NCI-H2081 treated with DMSO at 0.1 percent for 48 hours (cell line): ENCODE measurements at places on chromosomes 11 and 22.

DNA sequence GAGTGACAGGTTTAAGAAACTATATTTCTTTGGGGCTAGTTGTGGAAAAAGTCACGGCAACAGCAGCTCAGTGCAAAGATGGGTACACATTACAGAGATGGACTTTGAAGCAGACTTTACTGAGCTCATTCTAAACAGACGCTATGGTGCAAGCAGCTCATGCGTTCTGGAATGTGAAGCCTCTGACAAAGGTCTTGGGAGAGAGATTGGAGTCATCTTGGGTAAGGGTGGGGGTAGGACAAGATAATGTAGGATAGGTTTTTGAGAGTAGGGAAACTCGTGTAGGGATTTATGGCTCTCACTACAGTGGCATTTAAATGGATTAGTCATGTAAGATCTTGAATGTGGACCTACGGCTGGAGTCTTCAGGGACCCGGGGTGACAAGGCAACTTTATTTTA lies 36.2 kb upstream of the CLMP start:
- DNase-seq: no peak

DNA sequence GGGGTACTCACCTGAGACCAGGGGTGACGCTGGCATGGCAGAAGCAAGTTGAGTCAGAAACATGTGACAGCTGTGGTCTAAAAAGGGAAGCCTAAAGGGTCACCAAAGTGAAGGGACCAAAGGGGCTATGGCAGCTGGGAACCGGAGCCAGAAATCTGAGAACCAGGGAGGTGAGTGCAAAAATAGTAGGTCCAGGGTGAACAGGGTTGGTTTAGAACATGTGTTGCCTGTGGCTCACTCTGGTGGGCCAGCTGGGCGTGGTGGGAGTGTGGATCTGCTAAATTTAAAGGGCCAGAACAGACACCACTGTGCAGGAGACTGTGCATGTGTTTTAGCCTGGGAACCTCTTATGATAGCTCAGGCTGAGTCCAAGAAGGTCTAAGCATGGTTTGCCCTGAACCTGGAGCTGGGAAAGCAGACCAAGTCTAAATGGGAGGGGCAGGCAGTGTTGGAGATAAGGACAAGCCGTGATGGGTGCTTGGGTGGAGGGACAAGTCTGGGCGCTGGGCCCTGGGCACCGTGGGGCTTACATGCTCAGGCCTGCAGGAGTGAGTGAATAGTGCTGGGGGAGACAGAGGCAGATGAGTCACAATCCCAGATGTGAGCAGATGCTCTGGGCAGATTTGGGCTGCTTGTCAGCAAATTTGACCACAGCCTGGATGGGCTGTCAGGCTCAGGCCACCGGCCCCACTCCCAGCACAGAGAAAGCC lies 41.4 kb upstream of the ZBED5 start:
- no peak for DNase-seq

DNA sequence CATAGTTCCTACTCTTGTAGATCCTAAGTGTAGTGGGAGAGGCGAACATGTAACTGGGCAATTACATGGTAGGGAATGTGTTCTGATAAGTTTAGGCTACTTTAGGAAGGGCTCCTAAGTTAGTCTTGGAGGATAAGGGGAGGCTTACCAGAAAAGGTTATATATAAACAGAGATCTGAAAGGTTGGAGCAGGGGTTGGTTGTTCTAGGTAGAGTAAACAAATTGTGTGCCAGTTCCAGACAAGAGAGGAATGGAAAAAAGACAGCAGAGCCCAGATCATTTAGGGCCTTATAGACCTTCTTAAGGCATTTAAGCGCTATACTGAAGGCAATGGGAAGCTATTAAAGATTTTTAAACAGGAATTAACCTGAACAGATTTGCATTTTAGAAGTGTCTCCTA lies 74.4 kb downstream of the TRIM44 start:
- DNase-seq: no peak

DNA sequence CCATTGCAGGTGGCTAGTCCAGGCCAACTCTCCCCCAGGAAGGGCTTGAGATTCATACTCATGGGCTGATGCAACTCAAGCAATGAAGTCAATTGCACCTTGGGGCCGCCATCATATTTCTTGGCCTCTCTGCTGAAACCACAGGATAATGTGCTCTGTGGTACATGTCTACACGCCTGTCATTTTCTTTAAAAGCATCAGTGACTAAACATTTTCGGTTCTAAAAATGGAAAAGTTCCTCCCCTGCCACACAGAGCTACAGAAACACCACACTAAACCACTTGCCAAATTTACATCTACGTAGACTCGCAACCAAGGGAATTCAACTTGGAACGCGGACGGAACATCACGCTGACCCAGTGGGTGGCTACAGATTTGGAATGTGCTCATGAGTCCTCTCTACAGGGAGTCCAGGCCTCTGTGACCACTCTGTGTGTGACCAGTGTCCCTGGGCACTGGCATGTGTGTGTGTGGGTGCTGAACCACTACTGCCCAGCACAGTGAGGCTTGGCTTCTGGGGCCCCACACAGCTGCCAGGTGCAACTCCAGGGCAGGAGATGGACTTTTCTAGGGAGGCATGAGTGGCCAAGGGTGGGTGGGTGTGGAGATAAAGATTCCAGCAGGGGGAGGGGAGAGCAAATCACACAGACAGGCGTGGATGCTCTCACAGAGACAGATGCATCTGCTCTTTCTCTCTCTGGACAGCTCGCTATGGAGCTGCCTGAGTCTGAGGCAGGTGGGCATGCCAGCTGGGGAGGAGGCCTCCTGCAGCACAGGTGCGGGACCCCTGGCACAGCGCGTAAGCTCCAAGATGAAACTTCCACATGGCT lies 261.9 kb downstream of the CTTN start:
- DNase-seq: no peak

GRCh38 chr22:25896098-25896497 lies 154.1 kb downstream of the MYO18B start:
- no peak for DNase-seq

GRCh38 chr22:42863349-42863961 lies 6.4 kb upstream of the ARFGAP3 start:
- no peak for DNase-seq

DNA sequence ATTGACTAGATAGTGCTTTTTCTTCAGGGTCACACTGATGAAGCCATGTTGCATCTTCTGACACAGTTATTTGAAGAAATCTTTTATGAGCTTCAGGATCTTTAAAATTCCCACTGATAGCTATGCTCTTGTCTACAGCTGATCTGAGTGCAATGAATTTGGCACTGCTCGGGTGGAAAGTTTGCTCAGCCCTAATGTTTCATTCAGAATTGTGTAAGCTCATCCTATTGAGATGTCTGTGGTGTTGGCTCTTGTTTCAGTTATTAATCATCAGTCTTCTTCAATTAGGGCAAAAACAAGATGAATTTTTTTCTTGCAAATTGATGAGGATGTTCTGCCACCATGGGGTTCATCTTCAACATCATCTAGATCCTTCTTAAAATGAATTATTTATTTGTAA lies 1387.0 kb upstream of the RAG2 start:
- DNase-seq: no peak

DNA sequence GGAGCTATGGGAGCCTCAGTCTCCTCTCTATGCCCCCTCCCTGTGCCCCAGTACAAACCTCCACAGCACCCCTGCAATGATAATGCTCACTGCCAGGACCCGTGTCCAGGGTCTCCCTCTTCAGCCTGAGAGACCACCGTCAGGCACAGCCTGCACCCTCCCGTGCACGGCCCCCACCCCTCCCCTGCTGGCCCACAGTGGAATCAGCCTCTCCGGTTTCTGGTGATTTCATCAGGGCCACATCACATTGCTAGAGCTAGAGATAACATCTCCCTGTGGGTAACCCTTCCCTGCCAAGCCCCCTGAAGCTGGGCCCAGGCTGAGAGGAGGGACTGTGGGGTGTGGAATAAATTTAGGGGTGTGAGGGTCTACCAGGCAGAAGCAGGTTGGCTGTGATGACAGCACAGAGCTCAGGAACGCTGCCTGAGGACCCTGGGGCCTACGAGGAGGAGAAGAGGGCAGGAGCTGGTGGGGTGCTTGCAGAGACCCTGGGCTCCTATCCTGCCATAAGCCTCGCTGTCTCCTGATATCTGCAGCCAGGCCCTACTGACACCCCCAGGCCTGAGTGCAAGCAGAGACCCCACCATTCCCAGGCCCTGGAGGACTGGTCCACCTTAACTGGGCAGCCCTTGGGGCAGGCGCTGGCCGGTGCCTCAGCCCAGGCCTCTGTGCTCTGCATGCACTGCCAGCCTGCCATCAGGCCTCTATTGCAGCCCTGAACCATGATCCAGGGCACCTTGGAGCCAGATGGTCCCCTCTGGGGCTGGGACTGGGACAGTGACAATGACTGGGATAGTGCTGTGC lies at the start of gene KLHDC7B:
TSS of gene KLHDC7B (plus strand) at position 378 of the 804 bp plus-strand sequence. CDS start at position 723, 345 bp downstream.
- no peak for DNase-seq

DNA sequence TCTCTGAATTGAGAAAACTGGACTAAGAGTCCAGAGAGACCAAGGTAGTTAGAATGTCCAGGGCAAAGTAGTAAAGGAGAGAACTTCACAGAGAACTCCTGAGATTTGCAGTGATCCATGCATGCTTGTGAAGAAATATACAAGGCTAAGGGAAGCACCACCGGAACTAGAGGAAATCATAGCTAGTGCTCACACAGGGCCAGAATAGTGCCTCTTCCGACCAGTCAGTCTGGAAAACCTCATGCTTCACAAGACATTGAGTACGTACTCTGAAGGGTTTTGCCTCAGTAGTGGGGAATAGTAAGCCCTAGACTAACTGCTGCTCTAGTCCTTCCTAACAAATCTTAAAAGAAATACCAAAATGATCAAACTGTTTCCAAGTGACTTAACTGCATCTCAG lies 108.0 kb downstream of the LRRC32 start:
- no peak for DNase-seq

GRCh38 chr22:46577368-46578249 lies 40.2 kb upstream of the CELSR1 start:
- no peak for DNase-seq

DNA sequence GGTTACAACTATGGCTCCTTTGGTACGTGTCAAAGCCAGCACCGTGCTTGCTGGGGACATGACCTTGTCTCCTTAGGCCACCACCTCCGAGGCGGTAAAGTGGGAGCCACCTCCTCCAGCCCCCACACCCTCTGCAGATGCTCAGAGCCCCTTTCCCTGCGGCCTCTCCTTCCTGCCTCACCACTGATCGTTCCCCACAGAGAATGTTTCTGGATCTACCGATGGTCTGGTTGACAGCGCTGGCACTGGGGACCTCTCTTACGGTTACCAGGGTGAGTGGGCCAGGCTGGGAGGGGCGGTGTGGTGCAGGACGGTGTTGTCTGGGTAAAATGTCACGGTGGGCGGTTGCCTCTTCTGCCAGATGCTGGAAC lies 8.9 kb downstream of the SIDT2 start:
- DNase-seq: no peak

DNA sequence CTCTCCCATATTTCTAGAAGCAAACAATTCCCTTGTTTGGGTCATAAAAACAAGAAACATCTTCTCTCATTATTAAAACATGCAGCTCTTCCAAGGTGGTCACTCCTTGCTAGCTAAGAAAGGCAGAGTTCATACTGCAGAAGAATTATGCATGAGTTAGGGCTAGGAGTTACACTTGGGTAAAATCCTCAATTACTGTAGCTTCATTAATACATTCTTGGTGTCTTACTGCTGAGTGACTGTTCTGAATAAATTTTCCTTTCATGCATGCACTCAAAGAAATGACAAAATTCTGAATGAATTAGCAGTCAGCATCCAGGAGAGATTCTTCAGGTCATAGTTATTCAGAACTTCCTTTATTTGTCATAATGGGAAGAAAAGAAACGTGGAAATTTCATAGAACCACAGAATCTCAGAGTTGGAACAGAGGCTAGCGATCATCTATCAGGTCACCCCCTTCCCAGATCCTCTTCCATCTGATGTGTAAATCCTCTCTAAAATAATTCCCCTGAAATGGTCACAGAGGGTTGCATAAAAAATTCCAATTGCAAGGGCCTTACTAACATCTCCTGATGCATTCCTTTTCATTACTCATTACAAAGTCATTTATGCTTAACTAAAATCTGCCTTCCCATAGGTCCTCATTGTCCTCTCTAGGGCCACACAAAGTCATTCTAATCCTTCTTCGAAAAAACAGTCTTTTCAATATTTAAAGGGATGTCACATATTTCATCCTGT lies 771.5 kb downstream of the DLG2 start:
- no peak for DNase-seq

- DNase-seq: no peak
These were observed 562 bp downstream of the FOLR3 start for GRCh38 chr11:72135891-72136683.

- no peak for DNase-seq
These were observed 29.8 kb downstream of the CABIN1 start for GRCh38 chr22:24040946-24041345.

DNA sequence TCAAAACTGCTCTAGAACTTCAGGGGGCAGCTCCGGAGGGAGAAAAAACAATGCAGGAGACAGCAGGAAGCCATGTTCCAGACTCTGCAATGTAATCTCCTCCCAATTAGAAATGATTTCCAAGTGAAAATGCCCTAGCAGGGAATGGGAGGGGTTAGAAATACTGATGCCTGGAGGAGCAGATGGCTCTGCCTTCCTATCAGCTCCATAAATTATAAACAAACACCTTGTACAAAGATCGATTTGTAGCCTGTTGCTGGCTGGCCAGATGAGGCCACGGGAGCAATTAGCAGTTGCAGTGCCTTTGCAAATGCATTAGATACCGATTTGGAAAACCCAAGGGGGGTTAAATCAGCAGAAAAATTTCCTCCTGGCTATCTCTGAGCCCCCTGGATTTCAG lies 46.6 kb upstream of the CHRM4 start:
- no peak for DNase-seq

DNA sequence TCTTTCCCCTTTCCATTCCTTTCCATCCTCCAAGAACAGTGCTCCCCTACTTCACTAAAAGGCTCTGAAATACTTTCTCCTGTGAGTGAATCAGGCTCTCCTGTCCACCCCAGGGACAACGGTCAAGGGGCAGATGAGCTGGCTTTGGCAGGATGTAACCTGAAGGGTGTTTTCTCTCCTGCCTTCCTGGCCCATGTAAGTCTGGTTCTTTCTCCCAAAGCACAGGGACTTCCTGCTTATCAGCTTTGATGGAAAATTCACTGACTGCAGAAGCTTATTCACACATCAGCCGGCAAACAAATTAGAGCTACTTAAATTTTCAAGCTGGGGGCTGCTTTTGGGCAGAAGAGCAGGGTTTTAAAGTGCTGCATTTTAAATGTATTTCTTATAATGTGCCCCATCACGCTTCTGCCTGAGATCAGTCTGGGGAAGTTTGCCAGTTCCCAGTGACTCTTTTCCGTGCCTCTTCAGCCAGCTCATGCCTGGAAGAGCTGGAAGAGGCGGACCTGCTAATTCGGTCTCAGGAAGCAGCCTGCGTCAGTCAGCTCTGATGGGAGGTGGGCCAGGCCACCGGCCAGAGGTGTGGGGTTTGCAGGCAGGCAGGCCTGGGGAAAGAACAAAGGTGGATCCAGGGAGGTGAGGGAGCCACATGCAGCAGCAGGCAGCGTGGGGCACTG lies 140.4 kb upstream of the TBCEL start:
- DNase-seq: no peak
